ENCODE measurements at places on chromosomes 2 and 18.

DNA sequence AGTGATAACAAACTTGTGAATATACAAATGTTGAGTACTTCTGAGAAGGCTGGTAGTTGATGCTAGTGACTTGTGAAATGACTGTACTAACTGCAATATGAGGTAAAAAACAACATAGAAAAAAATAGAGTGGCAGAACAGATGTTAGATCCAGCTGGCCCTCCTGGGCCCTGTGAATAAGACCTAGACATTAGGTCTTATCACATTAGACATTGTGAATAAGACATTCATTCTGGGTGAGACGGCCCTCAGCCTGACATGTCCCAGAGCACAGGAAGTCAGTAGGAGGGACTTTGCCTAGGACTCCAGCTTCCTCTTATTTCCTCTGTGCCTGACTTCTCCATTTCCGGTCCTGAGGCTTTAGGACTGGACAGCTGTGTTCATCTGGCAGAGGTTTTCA lies 22.9 kb downstream of the DOK1 start:
- no peak for DNase-seq

DNA sequence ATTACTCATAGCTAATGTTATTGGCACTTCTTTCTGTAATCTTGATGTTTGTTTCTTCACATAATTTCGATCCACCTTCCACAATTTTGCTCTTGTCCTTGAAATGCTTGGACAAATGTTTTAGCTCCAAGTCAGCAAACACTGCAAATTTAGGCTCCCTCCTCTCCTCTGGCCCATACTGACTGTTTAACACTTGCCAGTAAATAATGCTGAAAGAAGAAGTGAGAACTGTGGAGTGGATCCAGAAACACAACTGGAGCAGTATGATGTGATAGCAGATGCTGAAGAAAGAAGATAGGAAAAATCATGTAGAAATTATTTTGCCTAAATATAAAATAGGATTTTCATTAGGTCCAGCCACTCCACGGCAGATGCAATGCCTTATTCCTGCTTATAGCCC lies 415.0 kb upstream of the GYPC start:
- DNase-seq = no peak

DNA sequence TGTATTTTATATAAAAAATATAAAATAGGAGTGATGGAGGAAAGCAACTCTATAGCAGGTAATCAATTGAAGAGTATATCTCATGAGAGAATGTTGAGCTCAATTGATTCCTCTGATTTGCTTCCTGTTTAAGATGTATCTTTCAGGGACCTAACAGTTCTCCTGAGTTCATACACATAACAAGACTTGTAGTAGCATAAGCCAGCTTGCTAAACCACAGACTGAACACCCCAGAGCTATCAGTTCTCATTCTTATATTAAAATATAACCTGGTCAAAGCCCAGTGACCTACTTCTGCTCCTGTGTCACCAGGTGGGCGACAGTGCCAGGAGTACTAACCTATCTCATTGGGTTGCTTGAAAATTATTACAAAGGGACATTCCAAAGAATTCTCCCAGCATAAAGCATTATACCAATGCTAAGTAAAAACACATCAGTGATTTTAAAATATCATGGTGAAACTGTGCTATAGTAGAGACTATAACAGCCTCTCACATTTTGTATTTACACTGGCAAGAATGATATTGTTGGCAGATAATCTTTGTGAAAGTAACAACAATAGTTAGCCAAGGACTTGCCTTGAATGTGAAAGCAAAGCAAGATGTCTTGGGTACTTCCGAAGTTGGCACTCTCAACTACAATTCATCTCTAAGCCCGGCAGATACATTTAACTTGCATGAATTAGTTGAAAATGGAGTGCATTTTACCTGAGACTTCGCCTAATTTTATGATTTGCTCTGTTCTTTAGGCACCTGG lies 40.8 kb upstream of the CDH20 start:
- DNase-seq = no peak

DNA sequence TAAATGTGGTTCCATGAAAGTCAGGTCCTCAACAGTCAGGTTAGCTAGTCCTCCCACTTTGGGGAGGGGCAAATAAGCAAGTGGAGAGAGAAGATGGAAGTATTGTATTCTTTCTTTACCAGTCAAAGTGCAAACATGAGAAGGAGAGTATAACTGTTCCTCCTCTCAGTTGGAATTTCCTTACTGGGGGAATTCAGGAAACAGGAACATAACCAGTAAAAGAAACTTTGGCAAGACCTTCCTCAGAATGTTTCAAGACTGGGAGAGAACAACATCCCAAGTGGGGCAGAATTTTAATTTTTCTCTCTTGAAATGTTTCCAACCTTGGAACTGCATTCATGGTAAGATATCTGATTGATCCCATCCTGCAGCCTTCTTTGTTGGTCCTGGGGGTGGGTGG lies 552.4 kb upstream of the TNP1 start:
- DNase-seq = no peak

DNA sequence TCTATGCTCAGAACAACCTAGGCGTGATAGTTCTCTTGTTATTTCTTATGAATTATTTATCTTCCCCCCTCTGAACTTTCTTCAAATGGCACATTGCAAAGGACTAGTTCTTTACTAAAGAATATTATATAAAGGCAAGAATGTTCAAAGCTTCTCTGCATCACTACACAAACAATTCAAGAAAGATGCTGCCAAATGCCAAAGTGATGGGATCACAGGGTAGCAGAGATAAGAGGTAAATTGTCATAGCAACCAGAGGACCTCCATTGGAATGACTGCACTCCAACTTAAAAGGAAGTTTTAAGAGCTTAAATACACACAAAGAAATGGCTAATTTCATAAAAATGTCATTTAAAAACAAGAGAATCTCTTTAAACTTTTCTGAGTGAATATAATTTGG lies 72.8 kb downstream of the AQP4 start:
- no peak for DNase-seq

GRCh38 chr18:75625966-75626365 lies 198.5 kb upstream of the SMIM21 start:
- DNase-seq = no peak

- DNase-seq = no peak
These were observed 464.7 kb downstream of the MEIS1 start for GRCh38 chr2:66899648-66900047.

DNA sequence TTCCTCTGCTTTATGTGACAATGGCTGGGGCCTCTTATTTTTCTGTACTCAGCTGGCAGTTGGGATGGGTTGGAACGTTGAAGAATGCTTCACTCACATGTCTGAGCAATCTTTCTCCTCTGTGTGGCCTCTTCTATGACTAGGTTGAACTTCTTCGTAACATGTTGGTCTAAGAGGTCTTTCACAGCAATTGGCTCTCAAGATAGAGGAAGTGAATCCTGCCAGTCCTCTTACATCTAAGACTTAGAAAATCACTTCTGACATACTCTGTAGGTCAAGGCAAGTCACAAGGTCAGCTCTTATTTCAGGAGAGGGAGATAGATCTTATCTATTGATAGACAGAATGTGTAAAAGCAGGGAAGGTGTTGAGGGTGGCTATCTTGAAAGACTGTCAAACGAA lies 174.1 kb downstream of the NYAP2 start:
- no peak for DNase-seq

GRCh38 chr18:4096486-4096885 lies 358.6 kb downstream of the DLGAP1 start:
- no peak for DNase-seq

- no peak for DNase-seq
These were observed 413.8 kb downstream of the RAD51AP2 start for GRCh38 chr2:17104454-17104853.

GRCh38 chr2:215750763-215751162 lies 262.6 kb downstream of the MREG start:
- DNase-seq = no peak

DNA sequence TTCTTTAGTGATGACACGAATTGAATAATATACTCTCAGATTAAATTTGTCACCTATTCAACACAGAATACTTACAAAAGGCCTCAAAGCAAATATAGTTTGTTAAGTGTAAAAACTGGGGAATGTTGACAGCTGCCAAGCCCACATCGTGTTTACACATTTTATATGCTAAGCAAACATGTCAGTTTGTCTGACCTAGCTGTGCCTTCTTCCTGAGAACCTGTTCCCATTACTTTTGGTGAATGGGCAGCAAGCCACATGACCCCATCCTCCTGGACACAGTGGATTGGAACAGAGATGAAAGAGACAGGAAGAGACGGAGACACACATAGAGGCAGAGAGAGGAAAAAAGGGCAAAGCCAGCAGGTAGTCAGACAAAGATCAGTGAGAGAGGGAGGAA lies 22.9 kb upstream of the CUL3 start:
- no peak for DNase-seq

DNA sequence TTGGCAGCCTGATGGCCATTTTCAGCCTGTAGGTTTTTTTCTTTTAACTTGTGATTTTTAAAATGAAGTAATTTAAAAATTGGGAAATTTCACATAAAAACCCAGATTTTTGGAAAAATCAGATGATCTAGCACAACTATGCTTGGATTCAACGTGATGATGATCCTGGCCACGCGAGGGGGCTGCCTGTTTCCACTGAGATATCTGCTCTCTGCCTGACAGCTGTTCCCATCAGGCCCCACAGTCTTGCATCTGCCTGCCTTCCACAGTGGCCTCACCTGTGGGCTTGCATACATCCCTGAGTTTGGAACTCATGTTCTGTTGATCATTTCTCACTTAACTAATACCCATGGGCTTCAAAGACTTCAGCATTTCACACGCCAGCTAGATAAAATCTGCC lies 92.1 kb upstream of the FZD5 start:
- no peak for DNase-seq

DNA sequence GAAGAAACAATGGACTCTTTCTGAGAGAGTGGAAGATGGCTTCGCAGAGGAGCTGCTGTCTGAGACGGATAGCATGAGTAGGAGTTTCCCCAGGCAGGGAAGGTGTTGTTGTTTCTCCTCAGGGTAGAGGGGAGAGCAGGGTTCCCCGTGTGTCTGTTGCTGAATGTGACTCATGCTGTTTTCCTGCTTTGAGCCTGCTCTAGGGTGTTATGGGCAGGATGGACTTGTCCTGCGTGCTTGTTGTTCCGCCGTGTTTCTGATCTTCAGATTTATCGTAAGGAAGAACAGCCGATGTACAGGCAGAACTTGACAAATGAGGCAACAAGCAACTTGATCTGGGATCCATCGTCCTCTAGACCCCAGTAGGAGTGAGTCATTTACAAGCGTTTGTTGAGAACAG lies 19.7 kb upstream of the MYCN start:
- DNase-seq = no peak

DNA sequence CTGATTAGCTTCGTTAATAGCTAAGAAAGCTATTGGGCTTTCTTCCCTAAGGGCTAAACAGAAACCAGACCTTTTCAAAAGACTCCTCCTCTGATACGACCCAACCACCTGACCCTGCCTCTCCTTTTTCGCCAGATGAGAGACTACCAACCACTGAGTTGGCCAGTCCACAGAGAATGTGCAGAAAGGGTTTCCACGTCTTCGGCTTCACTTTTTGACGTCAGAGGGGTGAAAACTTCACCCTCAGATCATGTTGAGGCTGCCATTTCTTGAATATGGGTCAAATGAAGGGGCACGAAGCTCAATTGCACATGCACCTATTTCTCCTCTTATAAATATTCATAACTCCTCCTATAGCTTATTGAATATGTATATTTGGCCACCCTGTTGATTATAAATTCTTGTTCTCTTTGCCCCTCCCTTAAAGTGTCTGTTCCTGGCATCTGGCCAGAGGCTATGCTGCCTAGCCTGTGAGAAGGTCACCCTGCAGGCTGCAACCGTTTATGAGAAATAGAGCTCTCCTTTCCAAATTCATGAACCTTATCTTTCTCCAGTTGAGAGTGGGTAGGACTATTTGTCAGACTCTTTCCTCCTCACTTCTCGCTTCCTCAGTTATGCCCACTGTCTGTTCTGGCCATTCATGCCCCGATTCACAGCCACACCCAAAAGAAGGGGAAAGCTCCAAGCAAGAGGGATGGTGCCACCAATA lies 301.6 kb downstream of the STK39 start:
- DNase-seq = no peak

DNA sequence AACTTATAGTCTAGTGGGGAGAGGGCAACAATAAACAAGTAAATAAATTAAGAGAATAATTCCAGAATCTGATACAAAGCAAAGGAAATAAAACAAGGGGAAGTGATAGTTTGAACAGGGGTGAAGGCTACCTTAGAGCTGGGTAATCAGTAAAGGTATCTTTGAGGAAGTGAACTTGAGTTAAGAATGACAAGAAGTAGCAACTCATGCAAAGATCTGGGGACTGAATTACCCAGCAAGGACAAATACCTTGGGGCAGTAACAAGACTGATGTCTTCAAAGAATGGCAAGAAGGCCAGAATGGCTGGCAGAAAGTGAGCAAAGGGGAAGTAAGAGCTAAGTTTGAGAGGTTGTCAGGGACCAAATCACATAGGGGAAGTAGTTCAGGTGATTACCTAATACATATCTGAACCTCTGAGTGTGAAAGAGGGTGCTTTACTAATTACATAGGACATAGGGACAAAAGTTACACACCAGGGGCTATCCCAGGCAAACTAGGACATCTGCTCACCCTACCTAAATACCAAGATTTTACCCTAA lies 244.6 kb upstream of the HNRNPA3 start:
- no peak for DNase-seq

GRCh38 chr2:233361297-233361696 lies 7.0 kb downstream of the DGKD start:
- DNase-seq = no peak

DNA sequence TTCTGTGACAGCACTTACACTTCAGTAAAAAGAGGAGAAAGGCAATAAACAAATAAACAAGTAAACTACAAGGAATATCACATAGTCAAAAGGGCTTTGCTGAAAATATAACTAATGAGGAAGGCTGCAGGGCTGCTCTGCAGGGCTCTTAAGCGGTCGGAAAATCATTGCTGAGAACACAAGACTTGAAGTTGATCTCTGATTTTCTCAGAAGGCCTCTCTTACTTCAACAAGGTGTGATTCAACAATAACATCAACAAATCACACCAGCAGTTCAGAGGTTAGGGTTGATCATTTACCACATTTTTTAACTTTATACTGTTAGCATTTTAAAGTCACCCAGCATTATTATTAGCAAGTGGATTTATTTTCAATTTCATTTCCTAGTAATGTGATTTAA lies 215.6 kb downstream of the ARHGAP15 start:
- DNase-seq = no peak

GRCh38 chr18:12659904-12660605 lies 2.1 kb upstream of the SPIRE1 start:
- no peak for DNase-seq

DNA sequence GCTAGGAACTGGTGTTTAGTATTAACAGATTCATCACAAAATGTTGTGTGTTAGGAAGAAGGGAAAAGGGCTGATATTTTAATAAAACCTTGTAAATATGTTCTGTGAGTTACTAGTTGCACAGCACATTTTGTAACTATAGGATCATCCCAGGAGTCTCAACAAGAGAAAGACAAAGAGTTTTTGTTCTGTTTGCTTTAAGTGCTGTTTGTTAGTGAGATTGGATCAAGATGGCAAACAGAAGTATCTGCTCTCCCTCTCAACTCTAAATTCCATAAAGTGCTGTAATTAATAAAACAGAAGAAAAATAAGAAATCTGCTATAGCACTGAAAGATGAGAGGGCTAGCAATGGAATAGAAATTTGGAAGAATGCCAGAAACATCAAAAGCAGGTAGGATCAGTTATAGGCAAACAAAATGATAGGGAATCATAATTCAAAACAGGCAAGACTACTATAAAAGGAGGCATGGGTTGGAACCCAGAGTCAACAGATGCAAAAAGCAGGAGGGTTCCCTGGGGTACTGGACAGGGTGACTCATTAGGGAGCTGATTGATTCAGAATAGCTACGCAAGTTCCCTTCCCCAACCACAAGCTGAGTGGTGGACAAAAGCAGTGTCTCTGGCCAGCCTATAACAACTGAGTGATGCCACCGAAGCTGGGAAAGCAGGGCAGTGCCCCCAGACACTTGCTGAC lies 75.8 kb downstream of the DYNC1I2 start:
- no peak for DNase-seq
